ENCODE measurements at places on chromosomes 11 and 22.

DNA sequence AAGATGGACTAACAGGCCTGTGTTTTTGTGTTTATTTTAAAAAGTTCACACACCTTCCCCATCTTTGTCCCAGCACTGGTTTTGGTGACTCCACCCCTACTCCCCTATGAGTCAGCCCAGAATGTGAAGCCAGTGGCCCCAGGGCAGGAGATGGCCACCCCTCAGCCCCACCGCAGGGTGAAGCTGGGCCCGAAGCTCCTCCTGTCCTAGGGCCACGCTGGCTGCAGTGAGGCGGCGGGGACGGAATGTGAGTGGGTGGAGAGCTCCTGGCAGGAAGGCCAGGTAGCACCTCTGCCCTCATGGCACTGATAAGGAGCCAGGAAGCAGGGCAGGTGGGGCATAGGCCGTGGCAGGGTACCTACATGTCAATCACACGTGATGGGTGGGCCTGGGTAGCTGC lies 39.9 kb downstream of the SGSM3 start:
- ATAC-seq, result no peak

GRCh38 chr11:12280199-12280837 lies 97.1 kb upstream of the PARVA start:
- ATAC-seq, result no peak

GRCh38 chr11:102391549-102392237 lies 44.7 kb downstream of the BIRC2 start:
- peak; percentile 6 for ATAC-seq

DNA sequence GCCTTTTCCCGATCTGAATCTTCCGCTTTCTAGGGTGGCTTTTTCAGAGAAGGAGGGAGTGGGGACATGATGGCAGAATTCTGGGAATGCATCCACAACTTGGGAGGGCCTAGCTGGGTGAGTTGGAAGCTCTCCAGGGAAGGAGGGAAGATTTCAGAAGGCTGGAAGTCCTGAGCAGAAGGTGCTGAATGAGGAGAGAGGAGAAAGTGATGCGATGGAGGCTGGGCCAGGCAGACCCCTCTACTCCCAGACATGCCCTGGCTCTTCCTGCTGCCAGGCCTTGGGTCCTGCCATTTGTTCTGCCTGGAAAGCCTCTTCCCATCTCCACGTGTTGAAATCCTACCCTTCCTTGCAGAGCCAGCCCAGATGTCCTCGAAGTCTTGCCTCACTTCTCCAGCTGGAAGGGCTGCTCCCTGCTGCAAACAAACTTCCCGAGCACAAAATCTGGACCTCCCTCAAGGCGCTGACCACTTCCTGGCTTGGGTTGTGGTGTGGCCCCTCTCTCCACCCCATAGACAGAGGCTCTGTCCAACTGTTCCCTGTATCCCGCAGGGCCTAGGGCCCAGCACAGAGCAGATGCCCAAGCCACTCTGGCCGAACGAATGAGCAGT lies 16.8 kb downstream of the LRRC32 start:
- ATAC-seq, result no peak

- ATAC-seq, result peak; percentile 64
Measured at GRCh38 chr11:32118025-32118974, 27.4 kb downstream of the RCN1 start.

GRCh38 chr22:25369041-25369440 lies 149.6 kb downstream of the CRYBB2 start:
- no peak for ATAC-seq

GRCh38 chr11:129279326-129280026 lies 87.4 kb upstream of the ARHGAP32 start:
- ATAC-seq, result peak; percentile 65

DNA sequence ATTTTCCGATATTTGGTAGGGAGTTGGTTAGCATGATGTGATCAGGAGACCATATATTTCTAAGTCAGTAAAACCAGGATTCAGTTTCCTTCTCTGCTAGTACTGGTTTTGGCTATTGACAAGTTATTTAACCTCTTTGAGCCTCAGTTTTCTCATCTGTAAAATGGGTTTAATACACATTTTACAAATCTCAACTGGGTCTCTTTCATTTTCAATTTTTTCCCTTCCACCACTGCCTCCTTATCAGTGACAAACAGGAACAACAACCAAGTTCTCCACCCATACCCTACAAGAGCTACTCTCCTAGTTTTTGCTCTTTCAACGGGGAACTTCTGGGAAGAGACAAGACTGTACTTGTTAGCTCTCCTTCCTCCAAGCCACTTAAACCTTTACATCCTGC lies 6.2 kb upstream of the APLP2 start:
- no peak for ATAC-seq

DNA sequence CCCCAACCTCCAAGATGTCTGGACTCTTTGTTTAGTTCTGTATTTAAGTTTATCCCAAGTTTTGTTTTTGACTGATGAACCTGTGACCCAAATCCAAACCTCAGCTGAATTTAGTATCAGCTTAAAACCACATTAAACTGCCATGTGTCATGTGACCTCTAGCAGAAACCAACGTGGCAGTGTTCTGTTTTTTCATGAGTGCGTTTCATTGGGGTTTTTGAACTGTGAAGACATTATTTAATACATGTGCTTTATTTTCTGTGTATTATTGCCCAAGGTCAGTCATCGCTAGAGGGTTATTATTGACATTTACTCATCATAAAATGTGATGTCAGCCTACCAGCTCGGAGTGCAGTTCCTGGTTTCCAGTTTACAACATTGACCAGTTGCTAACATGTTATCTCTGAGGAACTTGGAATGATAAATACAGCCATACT lies 1.8 kb downstream of the TLCD5 start:
- ATAC-seq, result no peak

DNA sequence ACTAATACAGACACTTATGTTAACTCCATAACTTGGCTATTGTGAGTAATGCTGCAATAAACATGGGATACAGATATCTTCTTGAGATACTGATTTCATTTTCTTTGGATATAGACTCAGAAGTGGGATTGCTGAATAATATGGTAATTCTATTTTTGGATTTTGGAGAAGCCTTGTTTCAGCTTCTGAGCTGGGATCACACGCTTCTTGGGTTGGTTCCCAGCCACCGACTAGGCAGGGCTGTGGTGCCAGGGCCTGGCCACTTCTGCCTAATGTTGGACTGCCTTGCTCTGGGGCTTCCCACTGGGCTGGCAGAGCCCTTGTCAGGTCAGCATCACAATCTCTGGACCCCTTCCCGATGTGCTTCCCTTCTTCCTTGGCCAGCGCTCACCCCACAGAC lies 14.0 kb upstream of the MCHR1 start:
- no peak for ATAC-seq

DNA sequence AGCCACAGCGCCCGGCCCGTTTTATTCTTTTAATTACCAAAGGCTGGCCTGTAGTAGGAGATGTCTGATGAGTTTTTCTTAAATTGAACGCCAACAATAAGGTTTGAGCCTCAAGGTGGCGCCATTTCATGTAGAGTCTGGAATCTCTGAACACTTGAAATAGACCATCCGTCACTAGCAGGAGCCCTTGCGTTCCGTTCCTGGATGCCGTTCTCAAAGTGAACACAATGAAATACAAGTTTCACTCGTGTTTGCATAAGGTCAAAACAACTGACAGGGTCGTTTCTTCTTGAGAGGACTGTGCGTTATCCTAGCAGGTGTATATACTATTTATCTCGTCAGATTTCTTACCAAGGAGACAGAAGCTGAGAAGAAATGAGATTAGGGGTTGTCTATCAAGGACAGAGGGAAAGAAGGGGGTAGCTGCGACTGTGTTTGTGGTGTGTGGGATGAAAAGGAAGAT lies 18.7 kb upstream of the SCGB1D1 start:
- peak; percentile 92 for ATAC-seq

DNA sequence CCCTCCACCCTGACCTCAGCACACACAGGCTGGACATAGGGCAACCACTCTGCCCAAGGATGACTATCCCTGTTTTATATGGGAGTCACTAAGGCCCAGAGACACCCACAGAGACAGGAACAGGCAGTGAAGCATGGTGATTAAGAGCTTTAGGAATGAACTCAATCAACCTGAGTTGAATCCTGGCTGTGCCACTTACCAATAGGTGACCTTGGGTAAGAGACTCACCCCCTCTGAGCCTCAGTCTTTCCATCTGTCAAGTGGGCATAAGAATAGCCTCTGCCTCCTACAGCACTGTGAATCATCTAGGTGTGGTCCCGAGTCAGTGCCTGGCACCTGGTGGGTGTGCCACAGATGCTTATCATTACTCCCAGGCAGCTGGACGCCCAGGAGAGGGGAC lies 6.8 kb downstream of the CRYBB1 start:
- peak; percentile 16 for ATAC-seq

DNA sequence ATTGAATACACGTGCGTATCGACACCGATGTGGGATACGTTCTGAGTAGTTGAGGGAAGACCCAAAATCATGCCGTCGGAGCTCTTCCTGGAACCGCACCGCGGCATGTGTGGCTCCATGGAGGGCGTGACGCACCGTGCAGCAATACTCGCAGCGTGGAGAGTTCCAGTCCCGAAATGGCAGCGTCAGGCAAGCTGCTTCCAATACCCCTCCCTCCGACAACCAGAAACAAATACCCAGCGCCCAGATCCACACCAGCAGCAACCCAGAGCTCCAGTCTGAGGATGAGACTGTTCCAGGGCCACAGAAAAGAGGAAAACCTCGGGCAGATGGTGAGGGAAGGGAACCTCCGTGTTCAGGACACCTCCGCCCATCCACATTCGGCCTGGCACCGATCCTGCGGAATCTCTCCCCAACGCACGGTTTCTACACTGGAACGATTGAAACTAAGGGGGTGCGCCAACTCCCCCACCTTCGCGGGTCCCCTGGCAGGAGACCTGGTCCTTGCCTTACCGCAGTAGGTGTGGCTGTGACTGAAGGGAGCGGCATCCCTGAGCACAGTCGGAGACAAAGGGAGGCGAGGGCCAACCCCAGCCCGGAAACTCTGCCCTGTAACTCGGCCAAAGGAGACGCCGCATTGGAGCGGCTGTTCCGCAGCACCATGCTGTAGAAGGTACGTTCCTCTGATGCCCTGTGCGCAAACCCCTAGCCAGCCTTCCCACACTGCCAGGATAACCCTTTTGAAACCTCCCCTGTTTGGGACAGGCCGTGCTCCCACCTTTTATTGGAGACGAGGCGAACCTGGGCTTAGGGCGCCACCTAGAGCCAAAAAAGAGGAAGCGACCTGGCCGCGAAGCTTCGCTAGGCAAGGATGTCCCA lies 28.2 kb downstream of the DBX1 start:
- peak; percentile 45 for ATAC-seq

DNA sequence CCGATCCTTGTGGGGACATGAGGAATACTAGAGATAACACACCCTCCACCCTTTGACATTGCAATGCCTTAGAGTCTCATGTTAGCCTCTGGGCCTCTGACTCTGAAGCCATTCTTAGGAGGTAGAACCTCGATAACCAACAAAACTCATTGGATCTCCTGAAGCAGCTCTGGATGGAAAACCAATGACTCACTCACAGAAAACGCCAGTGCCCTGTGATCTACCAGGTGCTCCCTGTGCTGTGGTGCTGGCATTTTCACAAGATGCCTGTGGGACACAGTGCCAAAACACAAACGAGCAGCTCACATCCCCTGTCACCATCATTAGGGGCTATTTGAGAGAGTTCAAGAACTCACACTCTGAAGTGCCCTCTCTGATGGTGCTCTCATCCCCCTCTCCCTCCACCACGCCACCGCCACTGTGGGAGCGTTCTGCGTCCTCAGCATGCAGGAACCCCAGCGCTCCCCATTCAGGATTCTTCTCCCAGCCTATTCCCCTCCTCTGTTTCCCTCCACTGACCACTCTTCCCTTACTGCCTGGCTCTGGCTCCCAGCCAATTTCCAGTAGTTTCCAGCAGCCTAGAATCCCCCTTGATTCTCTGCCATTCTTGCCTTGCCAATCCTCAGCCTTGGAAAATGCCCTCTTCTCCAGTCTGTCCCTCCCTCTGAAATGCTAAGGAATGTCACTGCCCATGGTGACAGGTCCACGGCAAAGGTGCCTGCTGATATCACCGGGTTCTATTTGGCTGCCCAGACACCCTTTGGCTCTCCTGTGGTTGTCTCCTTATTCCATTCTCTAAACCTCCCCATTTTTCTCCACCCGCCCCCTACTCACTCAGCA lies 4.7 kb upstream of the POLD4 start:
- peak; percentile 13 for ATAC-seq

DNA sequence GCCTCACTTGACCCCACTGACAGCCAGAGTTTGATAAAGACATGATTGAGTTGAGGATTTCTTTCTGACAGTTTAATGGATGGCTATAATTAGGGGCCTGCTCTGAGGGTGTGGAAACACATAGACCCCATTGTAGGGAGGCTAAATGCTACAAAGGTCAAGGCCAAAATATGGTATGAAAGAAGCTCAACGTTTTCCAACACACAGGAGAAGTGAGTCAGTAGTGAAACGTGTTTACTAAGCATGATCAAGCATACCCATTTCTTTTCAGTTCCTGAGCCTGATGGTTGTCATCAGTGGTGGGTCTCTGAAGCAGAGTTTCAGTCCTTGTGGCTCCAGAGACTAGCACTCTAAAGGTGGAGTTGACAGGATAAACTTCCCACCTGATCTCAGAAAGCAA lies 69.7 kb downstream of the SNX19 start:
- ATAC-seq, result no peak

- ATAC-seq, result no peak
Measured at GRCh38 chr11:94730153-94730552, 38.0 kb upstream of the AMOTL1 start.

DNA sequence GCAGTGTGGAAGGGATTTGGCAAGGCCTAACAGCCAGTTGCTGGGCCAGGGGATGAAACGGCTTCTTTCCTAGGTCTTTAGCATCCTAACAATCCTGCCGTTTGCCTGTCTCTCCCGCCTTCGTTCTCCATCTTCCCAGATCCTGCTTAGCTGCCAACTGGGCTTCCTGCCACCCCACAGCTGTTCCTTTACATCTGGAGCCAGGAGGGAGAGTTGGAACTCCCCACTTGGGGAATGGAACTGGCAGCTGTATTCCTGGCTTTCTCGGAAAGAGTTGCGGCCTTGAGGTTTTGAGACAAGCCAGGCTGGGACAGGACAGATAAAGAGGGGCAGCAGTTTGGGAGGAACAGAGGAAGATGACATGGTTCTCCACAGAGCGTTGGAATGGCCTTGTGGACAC lies 59.6 kb downstream of the ST3GAL4 start:
- ATAC-seq, result no peak

- ATAC-seq, result peak; percentile 94
Measured at GRCh38 chr22:40183029-40183581, 5.4 kb downstream of the TNRC6B start.

DNA sequence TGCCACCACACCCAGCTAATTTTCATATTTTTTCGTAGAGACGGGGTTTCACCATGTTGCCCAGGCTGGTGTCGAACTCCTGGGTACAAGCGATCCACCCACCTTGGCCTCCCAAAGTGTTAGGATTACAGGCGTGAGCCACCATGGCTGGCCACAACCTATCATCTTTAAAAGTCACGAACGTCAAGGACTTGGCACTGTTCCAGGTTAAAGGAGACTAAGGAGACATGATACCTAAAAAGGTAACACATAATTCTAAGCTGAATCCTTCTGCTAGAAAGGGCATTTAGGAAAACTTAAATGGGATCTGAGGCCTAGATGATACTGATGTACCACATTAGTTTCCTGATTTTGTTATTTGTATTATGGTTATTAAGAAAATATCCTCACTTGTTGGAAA lies 43.3 kb upstream of the SYT9 start:
- no peak for ATAC-seq
